Activated CD8-positive, alpha-beta T cell treated with anti-CD3 and anti-CD28 coated beads for 36 hours (primary cell): ENCODE measurements at places on chromosomes 3 and 15. TPM values are rescaled to one million over a fixed set of nuclear protein-coding genes. Genes with fewer than 3 reads are reported as not detected.

DNA sequence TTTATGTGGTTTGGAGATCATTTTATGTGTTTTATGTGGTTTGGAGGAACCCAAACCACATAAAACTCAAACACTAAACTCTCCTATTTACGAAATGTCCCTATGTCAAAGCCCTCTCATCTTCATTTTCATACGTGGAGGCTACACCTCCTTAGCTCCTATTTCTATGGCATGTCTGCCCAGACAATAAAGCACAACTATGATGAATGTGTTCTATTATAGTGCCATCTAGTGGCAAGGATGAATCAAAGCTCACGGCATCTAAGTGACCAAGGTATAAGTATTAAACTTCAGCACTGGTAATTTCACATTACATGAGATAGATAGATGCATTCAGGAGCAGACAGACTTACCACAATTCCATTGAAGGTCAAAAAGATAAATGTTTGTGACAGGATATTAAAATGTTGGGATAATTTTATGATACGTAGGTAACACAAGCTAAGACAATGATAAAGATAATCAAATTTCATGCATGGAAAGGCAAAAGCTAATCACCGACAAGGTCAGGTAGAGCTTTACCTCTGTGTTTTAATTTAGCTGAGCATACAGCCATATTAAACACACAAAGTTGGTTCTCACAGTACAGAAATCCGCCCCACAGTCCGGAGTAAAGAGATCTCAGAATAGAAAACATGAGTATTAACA, 130.6 kb upstream of the FHIT start:
- no peak overlapping the region for H3K4me3 ChIP-seq
- H3K27me3 ChIP-seq = peaks cover 20% of the 10 kb centered on the region
- no peak overlapping the region for H3K27ac ChIP-seq
- no peak for DNase-seq
- H3K36me3 ChIP-seq = no peaks in the 10 kb centered on the region

DNA sequence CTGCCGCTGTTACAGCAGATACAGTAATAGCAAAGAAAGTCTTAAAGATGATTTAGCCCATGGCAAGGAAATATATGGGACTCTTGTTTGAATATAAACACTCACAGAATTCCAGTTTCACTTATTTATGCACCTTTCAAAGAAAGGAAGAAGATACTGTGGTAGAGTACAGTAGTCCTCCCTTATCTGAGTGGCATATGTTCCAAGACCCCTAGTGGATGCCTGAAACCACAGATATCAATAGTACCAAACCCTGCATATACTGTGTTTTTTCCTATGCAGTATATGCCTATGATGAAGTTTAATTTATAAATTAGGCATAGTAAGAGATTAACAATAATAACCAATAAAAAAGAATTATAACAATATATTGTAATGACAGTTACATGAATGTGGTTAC, 8.2 kb downstream of the MAP2K1 start:
- no peak overlapping the region for H3K27ac ChIP-seq
- H3K27me3 ChIP-seq = no peaks in the 10 kb centered on the region
- H3K4me1 ChIP-seq = peaks cover 64% of the 10 kb centered on the region
- DNase-seq = no peak
- no peak overlapping the region for H3K4me3 ChIP-seq
- peaks cover 64% of the 10 kb centered on the region for H3K36me3 ChIP-seq

DNA sequence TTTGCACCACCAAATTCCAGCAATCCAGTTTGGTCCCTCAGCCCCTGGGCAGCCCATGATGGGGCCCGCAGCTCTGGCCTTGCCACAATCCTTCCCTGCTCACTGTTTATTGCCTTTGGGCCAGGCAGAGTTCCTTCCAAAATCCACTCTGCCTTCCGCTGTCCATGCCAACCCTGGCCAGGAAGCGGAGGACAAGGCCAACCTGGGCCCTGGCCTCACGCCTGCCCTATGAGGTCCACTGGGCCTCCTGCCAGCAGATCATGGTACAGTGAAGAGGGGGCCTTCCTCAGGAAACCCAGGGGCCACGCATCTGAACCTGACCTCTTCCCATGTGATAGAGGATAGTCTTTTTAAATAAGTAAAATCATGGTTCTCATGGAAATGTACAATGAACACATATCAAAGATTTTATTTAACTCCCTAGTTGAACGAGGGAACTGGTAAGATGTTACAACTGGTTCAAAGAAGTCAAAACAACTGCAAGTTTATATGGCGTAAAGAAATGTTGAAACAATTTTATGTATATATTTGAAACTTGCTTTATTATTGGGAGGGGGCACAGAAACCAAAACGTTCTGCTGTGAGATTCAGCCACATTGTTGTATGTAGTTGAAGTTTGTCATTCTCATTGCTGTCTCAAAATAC, 95.8 kb upstream of the TNFAIP8L3 start:
- H3K27ac ChIP-seq = no peak overlapping the region
- H3K27me3 ChIP-seq = peaks cover 13% of the 10 kb centered on the region
- H3K4me1 ChIP-seq = peaks cover 4% of the 10 kb centered on the region
- no peaks in the 10 kb centered on the region for H3K36me3 ChIP-seq

DNA sequence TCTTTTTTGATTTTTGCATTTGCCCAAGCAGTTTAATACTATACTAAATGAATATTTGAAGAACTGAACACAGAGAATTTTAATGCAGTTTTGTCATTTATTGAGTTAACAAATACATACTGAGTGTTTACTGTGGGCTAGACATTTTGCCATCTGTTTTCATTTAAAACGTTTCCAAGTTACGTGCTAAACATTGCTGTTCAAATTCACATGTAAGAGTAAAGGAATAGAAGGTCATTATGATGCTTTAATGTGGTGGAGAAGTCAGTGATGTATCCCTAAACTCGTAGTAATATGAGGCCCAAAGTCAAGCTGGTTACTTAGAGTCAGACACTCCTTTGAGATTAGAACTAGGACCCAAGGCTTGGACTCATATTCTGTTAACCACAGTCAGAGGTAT, 49.4 kb downstream of the CRYBG3 start:
- no peaks in the 10 kb centered on the region for H3K36me3 ChIP-seq
- H3K4me3 ChIP-seq = no peak overlapping the region
- no peaks in the 10 kb centered on the region for H3K27me3 ChIP-seq
- no peak for DNase-seq
- peaks cover 18% of the 10 kb centered on the region for H3K4me1 ChIP-seq

DNA sequence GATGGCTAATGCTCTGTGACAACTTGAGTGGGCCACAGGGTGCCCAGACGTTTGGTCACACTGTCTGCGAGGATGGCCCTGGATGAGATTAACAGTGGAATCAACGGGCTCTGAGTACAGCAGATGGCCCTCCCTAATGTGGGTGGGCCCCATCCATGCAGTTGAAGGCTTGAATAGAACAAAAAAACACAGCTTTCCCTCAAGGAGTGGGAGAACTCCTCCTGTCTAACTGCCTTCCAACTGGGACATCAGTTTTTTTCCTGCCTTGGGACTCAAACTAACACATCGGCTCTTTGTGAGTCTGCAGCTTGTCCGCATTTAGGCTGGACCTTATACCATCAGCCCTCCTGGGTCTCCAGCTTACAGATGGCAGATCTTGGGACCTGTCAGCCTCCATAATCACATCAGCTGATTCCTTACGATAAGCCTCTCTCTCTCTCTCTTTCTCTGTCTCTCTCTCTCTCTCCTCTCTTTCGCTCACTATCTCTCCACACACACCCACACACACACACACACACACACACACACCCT, 20.8 kb downstream of the FAM174B start:
- DNase-seq = no peak
- no peak overlapping the region for H3K4me3 ChIP-seq
- H3K36me3 ChIP-seq = no peaks in the 10 kb centered on the region

GRCh38 chr3:156389449-156389950, 165.4 kb downstream of the SSR3 start:
- peaks cover 3% of the 10 kb centered on the region for H3K27me3 ChIP-seq
- H3K36me3 ChIP-seq = no peaks in the 10 kb centered on the region
- no peak overlapping the region for H3K4me3 ChIP-seq

DNA sequence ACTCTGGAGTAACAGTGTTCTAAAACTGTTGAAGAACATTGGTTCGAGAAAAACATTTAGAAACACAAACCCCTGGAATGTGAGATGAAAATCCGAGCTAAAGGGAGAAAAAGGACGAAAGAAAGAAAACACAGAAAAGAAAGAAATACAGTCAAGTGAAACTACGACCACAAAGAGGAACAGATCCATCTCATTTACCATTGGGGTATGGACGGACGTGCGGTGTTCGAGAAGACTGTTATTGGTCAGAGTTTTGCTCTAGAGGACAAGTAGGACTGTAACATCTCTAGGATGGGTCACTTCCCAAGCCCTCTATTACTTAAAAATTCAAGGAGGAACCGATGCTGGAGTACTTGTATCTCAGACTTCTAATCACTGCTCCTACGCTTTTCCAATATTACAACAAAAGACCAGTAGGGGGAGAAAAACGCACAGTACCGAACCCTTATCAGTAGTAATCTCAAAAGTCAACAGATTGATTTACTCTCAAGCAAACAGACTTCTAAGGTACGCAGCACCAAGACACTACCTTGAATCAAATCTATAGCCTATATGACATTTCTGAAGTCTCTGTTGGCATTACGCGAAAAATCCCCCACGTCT, 1.1 kb upstream of the PIK3CA start:
- peak; percentile 31 for DNase-seq
- H3K27me3 ChIP-seq = peaks cover 4% of the 10 kb centered on the region
- no peak overlapping the region for H3K27ac ChIP-seq
- no peak overlapping the region for H3K4me3 ChIP-seq
- peaks cover 31% of the 10 kb centered on the region for H3K4me1 ChIP-seq

DNA sequence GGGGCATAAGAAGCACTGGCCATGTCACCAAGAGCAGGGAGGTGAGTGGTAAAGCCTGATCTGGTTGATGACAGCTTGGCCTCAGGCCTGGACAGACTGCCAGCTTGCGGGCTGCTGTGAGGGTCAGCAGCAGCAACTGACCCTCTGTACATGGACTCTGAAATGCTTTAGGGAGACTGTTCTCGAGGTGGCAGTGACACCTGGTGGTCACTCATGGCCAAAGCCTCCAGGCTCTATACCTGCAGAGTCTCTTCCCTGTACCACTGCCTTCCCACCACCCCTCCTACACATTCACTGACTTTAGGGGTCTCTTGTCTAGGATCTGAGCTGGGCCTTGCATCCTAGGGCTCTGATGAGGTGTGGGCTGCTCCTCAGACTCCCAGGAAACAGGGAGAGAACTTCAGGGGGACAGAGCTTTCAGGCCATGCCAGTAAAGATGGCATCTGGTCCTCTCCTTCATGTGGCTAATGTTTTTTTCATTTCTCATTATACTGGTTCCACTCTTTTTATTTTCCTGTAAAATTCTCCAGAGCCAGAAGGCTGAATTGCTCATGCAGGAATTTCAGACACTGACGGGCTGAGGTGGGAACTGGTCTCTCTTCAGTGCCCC, 17.2 kb upstream of the TIMP4 start:
- H3K4me3 ChIP-seq = no peak overlapping the region
- peaks cover 11% of the 10 kb centered on the region for H3K36me3 ChIP-seq
- no peak overlapping the region for H3K27ac ChIP-seq
- H3K27me3 ChIP-seq = peaks cover 1% of the 10 kb centered on the region
- DNase-seq = peak; percentile 68

DNA sequence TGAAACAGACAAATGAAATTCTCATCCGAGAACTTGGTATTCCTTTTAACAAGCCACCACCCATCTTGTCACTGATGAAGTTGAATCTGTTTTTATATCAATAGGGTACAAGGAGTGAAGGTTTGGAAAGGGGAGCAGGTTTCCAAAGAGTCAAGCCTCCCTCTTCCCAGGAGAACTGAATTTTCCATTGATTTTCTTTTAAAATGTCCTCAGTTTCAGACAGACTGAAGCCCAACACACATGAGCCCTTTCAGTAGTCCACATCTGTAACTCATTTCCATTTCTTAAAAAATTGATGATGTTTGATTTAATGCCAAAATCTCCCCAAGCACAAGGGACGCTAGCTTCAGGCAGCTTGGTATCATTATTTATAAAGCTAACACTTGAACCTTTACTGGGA, 187.7 kb downstream of the FOXB1 start:
- no peaks in the 10 kb centered on the region for H3K36me3 ChIP-seq
- no peak for DNase-seq
- H3K4me3 ChIP-seq = no peak overlapping the region
- peaks cover 4% of the 10 kb centered on the region for H3K4me1 ChIP-seq
- H3K27ac ChIP-seq = no peak overlapping the region
- peaks cover 33% of the 10 kb centered on the region for H3K27me3 ChIP-seq

DNA sequence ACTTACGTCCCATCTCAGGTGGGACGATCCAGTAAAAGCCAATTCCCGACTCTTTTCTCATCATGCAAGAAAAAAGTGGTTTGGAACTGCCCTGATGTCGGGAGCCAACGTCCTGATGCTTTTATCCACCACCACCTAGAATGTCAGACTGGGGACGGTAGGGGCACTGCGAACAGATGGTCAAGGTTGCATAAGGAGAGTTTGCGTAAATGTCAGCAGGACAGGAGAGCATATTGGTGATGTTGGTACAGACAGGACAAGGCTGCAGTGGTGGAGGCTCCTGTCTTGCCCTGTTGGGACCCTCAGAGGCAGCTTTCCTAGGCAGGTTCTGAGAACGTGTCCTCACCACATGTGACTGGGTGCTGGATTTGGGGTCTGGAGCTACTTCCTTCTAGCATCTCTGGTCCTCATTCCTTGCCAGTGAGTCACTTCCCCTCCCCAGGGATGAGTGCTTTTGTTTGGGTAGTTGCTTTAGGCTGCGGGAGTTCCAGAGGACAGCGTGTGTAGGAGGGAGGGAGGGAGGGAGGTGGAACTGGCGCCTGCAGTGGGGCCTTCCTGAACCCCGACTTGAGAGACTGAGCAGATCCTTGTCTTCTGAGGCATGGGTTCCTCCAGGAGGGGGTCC, 21.0 kb downstream of the THSD4 start:
- H3K4me1 ChIP-seq = no peaks in the 10 kb centered on the region
- no peak overlapping the region for H3K27ac ChIP-seq
- no peaks in the 10 kb centered on the region for H3K36me3 ChIP-seq
- peaks cover 16% of the 10 kb centered on the region for H3K27me3 ChIP-seq

DNA sequence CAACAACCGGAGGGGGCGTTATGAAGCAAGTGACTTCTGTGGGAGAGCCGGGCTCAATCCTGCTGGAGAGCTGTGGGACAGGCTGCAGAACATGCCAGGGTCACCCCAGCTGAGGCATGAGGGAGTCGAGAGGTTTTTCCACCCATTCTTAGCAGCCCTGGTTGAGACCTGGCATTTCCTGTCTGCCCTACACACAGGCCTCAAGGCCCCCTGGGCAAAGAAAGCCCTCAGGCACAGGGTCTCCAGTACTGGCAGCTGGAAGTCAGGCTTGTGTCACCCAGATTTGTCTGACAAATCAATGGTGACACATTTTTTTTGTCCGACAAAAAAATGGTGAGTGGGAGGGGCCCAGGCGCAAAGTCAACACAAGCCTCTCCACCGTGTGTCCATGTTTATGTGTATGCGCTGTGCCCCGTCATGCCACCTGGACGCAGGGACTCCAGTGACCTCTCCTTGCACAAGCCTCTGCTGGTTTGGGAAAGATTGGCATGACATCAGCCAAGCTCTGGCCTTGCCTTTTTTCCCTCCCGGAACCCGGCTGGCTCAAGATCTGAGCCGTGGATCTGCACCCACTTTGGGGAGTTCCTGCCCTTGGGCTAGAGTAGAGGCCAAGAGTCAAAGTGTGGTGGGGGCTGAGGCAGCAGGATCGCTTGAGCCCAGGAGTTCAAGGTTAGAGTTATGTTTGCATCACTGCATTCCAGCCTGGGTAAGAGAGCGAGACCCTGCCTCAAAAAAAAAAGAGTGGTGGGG, 20.8 kb upstream of the ALAS1 start:
- no peaks in the 10 kb centered on the region for H3K4me1 ChIP-seq
- H3K27ac ChIP-seq = no peak overlapping the region
- H3K36me3 ChIP-seq = no peaks in the 10 kb centered on the region
- H3K27me3 ChIP-seq = no peaks in the 10 kb centered on the region
- no peak overlapping the region for H3K4me3 ChIP-seq

Gene GRIP2
- total RNA-seq = not detected

Gene SPATA12
- total RNA-seq = not detected

Gene GOLGA6L7
- not detected for total RNA-seq

Gene HRH1
- total RNA-seq = 0.34 TPM

Gene SLC27A2
- total RNA-seq = 9.9 TPM

Gene ABHD17C
- total RNA-seq = 5.4 TPM

Gene NANOGP8
- total RNA-seq = not detected

Gene CMTM8
- 6.4 TPM for total RNA-seq

Gene MAGEL2
- total RNA-seq = not detected
